ENCODE measurements at places on chromosomes 13 and 19.

DNA sequence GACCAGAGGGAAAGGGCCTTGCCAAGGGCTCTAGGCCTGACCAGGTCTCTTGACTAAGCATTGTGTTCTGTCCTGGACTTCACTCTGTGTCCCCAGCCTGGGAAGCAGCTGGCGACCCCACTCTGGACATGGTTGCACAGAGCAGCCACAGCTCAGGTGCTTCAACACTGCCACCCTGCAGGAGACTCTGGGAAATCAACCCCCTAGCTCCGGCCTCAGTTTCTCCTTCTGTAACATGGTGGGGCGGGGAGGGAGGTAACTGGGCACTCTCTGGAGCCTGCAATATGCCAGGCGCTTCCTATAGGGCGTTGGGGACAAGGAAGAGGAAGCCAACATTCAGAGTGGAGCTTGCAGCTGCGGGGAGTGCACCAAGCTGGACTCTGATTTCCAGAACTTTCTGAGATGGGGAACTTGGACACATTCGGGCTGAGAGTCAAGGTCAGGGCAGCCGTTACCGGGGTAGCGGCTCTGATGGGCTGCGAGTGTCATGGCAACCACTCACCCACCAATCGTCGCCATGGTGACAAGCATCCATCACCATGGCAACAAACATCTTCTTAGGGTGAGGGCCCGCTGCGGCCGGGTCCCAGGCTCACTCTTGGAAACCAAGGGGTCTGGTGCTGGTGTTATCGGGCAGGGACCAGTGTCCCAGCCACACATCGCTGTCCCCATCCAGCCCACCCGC, 12.8 kb downstream of the F2RL3 start:
- no peak for DNase-seq

- no peak for DNase-seq
Measured at GRCh38 chr13:101292711-101293110, 123.6 kb downstream of the NALCN start.

- no peak for DNase-seq
Measured at GRCh38 chr19:33562636-33563035, 41.0 kb upstream of the PEPD start.

- DNase-seq, result no peak
Measured at GRCh38 chr19:57437931-57438330, 2.8 kb downstream of the ZNF749 start.

DNA sequence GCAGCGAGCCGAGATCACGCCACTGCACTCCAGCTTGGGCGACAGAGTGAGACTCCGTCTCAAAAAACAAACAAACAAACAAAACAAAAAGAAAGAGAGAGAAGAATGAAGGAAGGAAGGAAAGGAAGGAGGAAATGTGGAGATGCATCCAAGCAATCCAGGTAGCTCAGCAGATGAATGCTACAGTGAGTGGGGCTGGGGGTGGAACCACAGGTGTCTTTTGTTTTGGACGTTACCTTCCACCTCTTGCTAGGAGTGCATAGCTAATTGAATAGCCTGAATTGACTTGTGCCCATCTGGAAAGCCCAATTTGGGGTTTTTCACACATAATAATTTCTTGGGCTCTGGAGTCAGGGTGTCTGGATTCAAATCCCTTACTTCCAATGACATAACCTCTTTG, 66.0 kb upstream of the GTF3A start:
- DNase-seq, result no peak

DNA sequence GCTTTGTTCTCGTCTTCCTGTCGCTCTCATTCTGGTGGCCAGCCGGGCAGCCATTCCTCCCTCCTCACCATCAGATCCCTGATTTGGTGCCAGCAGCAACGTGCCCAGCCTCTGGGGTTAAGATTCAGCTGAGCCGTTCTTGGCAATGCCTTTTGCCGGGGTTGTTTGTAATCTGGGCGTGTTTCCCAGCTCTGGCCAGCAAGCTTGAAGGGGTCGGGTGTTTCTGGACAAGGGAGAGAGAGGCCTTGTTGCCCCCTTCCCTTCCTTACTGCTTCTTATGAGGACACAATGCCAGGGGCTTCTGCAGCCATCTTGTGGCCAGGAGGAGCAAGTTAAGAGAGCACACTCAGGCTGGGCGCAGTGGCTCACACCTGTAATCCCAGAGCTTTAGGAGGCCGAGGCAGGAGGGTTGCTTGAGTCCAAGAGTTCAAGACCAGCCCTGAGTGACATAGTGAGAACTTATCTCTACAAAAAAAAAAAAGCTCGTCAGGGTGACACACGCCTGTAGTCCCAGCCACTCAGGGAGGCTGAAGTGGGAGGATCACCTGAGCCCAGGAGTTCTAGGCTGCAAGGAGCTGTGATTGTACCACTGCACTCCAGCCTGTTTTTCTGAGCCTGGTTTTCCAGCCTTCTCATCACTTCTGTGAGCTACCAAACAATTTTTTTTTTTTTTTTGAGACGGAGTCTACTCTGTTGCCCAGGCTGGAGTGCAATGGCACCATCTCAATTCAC, 10.7 kb upstream of the CRTC1 start:
- peak; percentile 67 for DNase-seq

- DNase-seq, result no peak
Measured at GRCh38 chr13:82344867-82345266, 1537.4 kb downstream of the SLITRK1 start.

DNA sequence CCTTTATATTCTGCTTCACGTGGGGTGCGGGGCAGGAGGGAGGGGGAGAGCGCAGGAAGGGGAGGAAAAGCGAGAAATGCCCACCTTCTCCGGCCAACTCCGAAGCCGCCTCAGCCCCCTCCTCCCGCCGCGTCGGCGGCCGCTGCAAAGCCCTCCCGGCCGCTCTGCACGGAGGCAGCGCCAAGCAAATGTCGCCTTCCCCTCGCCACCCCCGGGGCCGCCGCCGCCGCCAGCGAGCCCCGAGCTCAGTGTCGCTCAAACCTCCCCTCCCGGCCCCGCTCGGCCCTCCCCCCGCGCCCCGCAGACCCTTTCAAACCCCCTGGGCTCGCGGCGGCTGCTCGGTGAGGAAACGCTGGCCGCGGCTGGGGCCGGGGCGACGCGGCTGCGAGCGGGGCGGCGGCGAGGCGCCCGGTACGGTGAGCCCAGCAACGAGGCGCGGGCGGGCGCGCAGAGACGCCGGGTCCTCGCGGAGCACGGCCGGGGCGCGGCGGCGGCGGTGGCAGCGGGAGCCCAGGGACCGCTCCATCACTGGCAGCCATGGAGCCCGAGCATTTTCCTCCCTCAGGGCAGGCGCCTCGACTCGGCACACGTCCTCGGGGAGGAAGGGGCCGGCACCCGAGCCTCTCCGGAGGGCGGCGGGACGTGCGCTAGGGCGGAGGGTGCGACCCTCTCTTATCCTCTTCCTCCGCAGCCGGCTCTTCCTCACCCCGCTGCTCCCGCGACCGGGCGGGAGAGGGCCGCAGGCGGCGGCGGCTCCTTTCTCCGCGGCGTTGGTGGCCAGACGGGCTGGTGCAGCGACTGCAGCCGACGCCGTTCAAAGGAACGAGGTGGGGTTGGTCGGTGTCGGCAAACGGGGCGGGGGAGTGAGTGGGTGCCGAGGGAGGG, 463 bp upstream of the TSC22D1 start:
- DNase-seq, result no peak

GRCh38 chr19:27689734-27690241, 1523.2 kb downstream of the UQCRFS1 start:
- DNase-seq, result no peak

DNA sequence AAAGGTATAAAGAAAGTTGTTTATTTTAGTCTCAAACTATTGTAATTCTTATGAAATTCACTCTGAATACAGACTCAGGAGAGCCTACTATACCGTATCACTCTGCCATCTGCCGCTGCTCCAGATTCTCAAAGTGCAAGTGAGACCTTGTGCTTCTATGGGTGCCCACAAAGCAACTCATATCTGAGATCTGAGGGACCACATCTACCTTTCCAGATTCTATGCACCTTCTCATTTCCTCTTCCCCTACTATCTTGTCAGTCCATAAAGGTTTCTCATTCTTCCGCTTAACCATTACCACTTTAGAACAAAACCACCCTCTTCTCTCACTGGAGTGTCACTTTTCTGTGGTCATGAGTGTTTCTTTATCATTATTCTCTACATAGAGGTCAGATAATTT, 1236.9 kb downstream of the DIAPH3 start:
- no peak for DNase-seq

Measured in fibroblast of the aortic adventitia (primary cell).